ENCODE measurements at places on chromosomes 3 and 15. TPM values are rescaled to one million over a fixed set of nuclear protein-coding genes. Genes with fewer than 3 reads are reported as not detected.

DNA sequence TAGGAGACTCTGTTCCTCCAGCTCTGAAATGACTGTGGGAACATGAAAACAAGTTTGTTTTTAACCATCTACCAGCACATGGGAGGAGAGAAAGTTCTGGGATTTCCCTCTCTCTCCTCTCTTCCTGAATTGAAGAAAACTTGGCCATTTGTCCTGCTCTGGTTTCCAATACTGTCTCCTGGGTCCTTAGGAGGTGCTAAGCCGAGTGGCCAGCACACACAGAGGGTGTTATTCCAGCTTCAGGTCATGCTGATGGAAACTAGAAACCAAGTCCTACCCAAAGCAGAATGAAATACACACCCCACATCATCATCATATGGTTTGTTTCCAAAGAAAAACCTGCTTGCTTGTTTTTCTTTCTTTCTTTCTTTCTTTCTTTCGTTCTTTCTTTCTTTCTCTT lies 172.7 kb downstream of the RPLP1 start:
- ATAC-seq = no peak

DNA sequence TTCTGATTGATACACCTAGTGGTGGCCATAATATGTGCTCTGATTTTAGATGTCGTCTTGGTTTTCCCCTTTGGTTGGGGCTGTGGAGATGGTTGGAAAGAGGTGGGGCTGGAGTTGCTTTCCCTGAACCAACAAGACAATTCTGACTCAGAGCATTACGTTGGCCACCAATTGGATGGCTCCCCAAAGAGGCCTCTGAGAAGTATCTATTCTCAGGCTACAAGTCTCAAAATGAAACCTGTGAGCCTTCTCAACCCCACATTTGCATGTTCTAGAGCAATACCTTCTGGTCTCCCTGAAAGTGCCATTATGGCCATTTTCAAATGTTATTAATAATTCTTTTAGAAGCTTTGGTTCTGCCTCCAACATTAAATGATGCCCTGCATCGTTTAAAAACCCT lies 188.4 kb upstream of the WNT5A start:
- ATAC-seq = no peak

- ATAC-seq = no peak
These were observed 100.2 kb upstream of the TLE3 start for GRCh38 chr15:70197945-70198361.

DNA sequence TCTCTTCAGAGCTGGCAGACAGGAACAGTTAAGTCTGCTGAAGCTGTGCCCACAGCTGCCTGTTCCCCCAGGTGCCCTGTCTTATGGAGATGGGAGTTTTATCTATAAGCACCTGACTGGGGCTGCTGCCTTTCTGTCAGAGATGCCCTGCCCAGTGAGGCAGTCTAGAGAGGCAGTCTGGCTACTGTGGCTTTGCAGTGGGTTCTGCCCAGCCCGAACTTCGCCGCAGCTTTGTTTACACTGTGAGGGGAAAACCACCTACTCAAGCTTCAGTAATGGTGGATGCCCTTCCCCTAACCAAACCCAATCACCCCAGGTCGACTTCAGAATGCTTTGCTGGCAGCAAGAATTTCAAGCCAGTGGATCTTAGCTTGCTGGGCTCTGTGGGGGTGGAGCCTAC lies 91.2 kb downstream of the SLC25A26 start:
- ATAC-seq = no peak

DNA sequence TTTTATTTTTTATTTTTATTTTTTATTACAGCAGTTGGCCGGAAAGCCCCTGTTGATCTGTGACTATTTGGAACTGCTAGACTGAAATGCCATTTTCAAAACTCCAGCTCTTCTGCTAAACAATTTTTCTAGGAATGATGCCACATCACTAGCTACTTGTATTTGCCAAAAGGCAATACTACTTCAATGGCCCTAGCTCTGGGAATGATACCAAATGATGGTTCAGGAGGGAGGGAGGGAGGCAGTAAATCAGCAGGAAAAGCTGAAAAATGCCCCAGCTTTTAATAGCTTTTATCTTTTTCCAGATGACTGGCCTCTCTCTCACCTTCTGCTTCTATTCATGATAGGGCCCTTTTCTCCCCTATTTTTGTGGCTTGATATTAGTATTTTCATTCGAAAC lies 2.6 kb upstream of the CHL1 start:
- ATAC-seq = no peak

DNA sequence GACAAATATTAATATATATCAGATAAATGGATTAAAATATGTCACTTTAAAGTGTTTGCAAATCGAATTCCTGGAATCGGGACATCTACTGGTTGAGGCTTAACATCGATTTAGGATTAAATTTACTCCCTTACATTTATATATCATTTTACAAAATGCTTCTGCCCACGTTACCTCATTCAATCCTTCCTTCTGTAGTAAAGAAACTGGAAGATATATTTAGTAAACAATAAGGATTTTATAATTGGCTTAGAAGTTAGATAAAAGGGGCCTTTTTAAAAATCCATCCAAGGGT lies 1.3 kb downstream of the CLPX start:
- ATAC-seq = no peak

The AHSG gene
- total RNA-seq = not detected

- no peak for ATAC-seq
These were observed 103.3 kb downstream of the STT3B start for GRCh38 chr3:31636049-31636448.

DNA sequence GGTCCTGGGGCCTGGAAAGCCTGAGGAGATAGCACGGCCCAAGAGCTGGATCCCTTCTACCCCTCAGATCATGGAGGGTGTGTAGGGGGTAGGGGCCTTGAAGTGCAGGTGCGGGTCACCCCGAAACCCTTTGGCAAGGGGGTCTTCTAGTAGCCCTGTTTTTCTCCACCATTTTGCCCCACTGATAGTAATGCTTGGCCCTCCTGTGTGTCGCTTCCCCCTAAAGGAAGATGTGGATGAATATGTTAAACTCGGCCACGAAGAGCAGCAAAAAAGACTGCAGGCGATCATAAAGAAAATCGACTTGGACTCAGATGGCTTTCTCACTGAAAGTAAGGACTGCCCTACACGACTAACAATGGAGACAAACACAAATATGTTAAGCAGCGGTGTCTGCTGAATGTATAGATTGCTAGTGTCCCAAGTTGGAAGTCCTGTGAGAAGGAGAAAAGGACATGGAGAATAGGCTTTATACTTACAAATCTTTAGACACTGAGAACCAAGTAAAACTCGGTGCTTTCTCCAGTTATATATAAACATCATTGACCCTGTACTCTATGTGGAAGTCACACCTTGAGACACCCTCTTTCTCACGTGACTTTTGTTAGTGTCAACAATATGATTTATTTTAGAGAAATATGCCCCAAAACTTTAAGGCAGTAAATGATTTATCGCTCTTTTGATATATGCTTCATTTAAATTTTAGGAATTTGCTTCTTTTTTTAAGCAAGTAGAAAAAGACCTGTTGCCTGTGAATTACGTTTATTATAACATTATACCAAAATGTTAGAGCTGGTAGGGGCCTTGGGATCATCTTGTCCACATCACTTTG lies 802 bp downstream of the RCN2 start:
- ATAC-seq = no peak

- ATAC-seq = no peak
These were observed 236.8 kb downstream of the TLE3 start for GRCh38 chr15:69860921-69861320.

DNA sequence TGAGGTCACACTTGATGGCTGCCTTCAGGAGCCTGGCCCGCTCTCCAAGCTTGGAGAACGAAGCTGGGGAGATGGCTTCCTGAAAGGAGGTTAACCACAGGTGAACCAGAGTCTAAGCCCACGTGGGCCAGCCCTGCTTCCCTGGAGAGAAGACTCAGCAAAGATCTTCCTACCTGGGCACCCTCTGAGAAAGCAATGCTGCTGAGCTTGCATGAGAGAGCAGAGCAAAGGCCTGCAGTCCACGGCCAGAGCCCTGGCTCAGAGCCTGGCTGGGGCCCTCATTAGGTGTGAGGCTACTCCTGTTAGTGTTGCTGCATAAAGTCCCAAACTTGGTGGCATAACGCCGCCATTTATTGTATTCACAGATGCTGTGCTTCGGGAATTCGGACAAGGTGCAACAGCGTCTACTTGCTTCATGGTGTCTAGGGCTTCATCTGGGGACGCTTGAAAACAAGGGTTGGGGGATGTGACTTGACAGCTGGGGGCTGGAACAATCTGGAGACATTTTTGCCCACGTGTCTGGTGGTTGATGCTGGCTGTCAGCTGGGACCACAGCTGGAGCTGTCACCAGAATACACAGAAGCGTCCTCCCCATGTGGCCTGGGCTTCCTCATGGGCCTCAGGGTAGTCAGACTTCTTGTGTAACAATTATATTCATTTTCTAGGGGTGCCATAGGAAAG lies 87.9 kb upstream of the MEF2A start:
- no peak for ATAC-seq

DNA sequence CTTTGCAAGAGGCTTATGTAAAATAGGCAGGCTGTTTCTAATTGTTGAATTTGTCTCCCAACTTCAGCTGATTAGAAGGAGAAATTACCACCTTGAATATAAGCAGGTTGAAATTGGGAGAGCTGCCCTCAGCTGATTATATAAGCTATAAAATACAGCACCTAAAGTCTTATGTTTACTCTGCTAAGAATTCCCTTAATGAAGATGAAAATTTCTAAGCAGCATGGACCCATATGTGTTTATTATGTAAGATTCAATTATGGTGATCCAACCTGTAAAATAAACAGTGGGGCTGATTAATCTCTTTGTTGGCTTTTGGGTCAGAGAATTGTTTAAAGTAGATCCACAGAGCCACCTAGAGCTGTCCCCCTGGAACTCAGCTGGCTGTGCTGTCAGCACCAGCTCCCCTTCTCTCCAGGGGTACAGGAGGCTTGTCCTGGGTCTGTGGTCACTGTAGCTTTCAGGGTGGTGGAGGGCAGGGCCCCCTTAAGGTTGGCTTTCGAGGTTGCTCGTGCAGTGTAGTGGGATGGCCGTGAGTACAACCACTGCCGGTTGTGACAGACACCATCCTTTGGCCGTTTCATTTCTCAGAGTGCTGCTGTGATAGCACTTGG lies 9.5 kb downstream of the SLCO3A1 start:
- ATAC-seq = peak; percentile 29

DNA sequence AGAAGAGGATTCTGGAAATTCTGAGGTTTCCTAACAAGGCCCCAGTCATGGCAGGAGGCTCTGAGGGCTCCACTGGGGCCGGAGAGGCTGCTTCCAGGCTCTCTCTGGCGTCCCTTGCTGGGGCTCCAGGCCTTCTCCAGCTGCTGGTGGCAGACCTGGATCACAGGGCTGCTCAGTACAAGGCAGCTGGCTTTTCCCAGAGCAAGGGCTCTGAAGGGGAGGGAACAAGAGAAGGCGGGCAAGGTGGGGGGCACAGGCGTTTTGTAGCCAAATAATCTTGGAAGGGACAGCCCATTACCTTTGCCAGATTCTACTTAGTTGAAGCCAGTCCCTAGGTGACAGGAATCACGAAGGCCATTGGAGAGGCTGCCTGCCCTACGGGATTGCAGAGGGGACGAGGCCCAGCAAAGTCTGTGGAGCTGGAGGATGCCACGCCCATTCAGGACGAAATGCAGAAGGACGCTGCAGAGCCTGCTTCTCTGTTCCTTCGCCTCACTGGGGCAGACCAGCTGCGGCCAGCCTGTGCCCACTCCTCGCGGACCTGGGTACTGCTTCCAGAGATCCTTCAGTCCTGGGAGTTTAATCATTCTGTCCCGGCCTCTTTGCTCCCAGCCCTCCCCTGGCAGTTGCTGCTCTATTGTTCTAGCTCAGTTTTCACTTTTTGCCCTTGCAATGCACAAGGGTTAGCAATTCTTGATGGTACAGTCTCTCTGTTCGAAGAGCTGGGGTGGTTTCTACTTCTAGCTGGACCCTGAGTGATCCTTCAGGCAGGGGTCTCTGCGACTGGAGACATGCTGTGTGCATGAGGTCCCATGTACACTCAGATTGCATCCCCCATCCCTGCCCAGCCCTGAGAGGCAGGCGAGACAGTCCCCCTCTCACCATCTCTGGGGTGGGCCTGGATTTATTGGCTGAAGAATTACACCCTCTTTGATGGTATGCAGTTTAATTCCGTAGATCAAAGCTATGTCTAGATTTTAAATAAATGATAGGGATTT lies 149.3 kb upstream of the MEF2A start:
- ATAC-seq = no peak

The AGBL1 gene
- 0.32 TPM for total RNA-seq

The GRK7 gene
- 0.13 TPM for total RNA-seq

DNA sequence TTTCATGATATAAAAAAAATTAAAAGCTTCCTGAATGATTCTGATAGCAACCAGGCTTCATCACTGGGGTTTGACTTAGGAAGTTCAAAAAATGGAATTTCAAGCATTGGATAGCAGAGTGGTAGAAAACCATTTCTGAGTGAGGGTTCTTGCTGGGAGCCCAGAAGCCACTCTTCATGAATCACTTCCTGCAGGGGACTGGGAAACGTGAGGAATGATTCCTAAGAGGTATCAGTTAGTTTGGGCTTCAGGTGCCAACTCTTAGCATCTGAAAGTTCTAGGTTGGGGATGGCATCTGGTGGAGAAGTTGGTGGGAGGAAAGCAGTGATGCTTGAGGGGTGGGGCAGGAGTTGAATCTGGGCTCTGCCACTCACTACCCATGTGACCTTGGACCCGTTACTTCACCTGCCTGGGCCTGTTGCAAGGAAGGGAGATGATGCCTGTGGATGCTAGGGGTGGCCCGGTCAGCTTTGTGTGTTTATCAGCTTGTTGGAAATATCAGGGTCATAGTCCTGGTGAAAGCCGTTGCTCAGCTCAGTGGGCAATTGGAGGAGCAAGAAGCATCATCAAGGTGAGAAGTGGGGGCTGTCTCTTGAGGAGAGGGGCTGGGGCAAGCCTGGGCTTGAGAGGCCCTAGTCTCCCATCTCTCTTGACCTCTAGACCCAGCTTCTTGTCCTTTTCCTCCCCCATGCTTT lies 37.0 kb upstream of the TNFAIP8L3 start:
- no peak for ATAC-seq

GRCh38 chr3:55431041-55431440 lies 56.1 kb downstream of the WNT5A start:
- no peak for ATAC-seq

DNA sequence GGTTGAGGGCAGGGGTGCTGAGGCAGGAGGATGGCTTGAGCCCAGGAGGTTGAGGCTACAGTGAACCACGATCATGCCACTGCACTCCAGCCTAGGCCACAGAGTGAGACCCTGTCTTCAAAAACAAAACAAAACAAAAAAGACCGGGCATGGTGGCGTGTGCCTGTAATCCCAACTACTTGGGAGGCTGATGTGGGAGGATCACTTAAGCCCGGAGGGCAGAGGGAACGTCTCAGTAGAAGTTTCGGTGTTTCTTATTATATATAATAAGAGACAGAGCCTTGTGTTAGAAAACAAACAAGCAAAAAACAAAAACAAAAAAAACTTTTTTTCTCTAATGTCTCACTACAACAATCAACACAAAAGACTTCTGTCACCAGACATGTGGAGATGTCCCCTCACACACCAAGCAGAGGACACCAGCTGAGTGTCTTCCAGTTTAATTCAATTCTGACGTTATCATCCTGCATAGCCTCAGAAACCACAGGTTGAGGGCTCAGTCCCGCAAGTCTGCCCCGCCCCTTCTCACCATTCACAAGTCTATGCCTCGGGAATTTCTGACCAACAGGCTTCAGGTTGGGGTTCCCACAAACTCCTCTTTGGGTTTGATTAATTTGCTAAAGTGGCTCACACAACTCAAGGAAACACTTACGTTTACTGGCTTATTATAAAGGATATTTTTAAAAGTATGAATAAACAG lies 24.0 kb upstream of the EIF4A2 start:
- ATAC-seq = no peak

GRCh38 chr3:153553605-153553945 lies 391.5 kb downstream of the RAP2B start:
- ATAC-seq = no peak

GRCh38 chr15:71127083-71127482 lies 11.8 kb downstream of the THSD4 start:
- ATAC-seq = no peak
